ENCODE measurements at places on chromosomes 1 and 21.

- peak; percentile 32 for DNase-seq
These were observed 898 bp downstream of the MFSD2A start for GRCh38 chr1:39955547-39956539.

DNA sequence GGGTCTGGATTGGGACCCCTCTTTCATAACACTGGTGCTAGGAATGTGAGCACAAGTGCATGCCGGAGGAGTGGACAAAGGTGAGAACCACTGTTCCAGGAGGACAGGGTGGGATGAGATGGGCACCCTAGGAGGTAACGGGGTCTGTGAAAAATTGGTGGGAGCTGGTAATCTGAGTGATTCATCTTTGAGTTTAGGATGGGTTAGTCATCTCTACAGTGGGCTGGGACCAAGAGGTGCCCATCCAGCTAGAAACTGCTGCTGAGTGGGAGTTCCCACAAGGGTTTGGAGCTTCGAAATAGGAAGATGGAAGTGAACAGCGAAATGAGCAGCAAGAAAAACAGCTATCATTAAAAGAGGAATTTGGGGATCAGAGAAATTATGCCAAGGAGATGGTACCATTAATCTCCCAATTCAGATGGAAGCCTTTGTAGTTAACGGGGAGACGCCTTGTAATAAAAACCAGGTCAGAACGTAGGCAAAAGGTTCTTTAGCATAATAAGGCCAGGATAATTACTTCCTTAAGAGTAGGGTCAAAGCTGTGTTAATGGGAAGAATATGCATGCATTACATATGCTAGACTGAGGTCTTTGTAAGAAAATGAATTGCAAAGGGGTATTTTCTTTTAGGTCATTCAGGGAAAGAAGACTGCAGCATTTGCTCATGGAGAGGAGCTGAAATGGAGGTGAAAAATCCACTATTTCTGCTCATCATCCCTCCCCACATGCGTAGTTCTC lies 55.5 kb downstream of the OLFML3 start:
- no peak for DNase-seq

GRCh38 chr1:179794669-179795068 lies 51.6 kb downstream of the FAM163A start:
- no peak for DNase-seq

- DNase-seq, result peak; percentile 55
These were observed 93.1 kb upstream of the HAO2 start for GRCh38 chr1:119275145-119276134.

- no peak for DNase-seq
These were observed 178.2 kb downstream of the DSCAM start for GRCh38 chr21:40668555-40669275.

DNA sequence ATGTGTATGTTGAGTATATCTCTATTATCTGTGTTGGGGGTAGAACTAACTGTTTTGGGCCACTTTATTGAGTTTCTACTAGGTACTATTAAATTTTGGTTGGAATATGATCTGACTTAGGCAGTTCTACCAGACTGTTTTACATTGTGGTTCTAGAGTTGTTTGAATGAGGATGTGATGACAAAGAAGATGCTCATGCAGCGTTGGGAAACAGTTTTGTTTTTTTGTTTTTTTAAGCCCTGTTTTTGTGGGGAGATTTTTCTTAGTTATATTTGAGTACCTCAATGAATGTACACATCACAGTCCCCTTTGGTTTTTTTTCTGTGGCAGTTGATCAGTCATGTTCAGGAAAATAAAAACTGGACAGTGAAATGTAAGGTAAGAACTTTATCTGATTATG lies 40.1 kb downstream of the TMED5 start:
- DNase-seq, result no peak

DNA sequence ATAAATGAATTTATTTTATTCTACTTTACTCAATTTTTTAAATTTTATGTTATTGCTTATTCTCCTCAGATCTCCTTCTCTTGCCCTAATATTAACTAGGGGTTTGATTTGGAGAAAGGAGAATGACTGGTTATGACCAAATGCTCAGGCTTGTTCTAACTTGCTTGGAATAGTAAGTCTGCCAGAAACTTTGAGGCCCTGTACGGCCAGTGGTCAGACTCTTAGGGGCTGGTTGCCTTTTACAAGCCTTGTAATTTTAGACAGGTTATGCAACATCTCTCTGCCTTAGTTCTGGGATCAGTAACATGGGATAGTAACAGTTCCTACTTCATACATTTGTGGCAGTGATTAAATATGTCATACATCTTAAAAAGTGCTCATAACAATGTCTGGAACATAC lies 279.5 kb downstream of the DUSP10 start:
- peak; percentile 49 for DNase-seq

- peak; percentile 43 for DNase-seq
These were observed 41.9 kb downstream of the CD34 start for GRCh38 chr1:207868774-207869721.

- peak; percentile 36 for DNase-seq
These were observed 91.6 kb downstream of the RGS7 start for GRCh38 chr1:241265428-241265827.

- DNase-seq, result no peak
These were observed 37.4 kb downstream of the C1orf185 start for GRCh38 chr1:51139474-51139873.

DNA sequence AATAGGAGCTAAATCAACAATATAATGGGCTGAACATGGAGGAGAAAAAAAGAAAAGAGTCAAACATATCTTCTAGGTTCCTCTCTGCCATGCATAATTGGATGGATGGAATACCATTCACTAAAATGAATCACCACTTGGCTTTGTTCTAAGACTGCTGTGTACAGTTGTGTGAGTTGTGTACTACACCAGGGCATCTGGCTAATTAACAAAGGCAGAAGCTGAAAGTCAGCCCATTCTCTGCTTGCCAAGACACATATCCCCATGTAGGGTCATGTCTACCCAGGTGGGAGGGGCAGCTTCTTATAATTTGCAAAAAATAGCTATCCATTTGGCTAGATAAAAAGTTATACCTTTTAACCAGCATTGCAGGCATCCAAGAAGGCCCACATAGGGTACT lies 21.0 kb downstream of the JUN start:
- no peak for DNase-seq

DNA sequence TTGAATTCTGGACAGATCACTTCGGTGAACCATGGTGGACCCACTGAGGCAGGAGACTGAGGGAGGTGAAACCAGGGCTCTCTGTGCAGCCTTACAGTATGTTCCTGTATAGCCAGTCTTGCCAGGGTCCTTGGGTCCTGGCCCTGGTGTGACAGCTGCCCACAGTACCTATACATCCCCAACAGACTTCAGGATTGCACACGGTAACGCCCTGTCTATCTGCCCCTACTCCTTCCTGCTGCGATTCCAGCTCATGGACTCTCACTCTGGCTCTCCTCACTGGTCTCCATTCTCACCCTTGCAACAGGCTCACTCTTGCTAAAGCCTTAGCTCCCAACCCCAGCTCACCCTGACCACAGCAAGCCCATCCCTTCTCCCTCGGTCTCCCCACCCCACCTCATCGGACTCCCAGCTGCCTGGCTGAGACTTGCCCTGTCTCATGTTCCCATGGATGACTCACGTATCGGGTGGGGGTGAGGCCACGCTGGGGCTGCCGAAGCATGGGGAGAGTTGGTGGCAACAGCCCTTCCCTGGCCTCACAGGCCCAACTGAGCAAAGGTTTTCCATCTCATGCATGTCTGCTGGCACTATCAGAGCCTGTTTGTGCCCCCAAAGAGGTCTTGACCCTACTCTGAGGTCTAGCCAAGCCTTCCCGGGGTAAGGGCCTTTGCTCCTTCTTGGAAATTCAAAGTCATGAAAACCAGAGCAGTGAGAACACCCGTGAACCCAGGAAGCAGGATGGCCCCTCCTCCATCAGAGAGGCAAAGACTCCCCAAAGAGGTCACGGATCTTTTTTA lies 7.1 kb downstream of the PHLDA3 start:
- peak; percentile 99 for DNase-seq

GRCh38 chr1:10529091-10529490 lies 54.3 kb downstream of the PEX14 start:
- no peak for DNase-seq

DNA sequence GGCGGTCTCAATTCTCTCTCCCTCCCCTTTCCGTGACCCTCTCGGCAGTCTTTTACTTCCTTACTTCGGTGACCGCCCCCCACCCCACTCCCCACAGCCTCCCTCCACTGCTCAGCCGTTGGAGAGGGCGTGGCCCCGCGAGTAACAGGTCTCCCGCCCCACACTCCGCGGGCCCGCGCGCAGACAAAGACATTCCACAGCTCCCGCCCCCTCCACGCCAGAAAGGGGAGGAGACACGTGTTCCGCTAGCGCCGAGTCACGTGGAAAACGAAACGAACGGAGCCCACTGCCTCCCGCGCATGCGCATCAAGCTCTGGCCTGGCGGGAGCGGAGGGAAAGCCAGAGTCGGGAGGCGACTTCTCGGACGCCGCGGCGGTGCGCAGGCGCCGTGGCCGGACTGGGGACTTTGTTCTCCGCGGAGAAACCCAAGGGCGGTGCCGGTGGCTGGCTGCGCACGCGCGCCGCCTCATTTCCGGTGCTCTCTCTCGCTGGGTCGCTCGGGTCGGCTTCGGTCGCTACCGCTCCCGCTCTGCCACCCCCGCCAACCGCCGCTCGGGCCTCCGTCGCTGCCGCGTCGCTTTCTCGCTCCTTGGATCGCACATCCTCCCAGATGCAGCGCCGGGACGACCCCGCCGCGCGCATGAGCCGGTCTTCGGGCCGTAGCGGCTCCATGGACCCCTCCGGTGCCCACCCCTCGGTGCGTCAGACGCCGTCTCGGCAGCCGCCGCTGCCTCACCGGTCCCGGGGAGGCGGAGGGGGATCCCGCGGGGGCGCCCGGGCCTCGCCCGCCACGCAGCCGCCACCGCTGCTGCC lies at the start of gene KHDRBS1:
TSS of gene KHDRBS1 (plus strand) at position 483 of the 813 bp plus-strand sequence. CDS start at position 611, 128 bp downstream.
- DNase-seq, result peak; percentile 98

DNA sequence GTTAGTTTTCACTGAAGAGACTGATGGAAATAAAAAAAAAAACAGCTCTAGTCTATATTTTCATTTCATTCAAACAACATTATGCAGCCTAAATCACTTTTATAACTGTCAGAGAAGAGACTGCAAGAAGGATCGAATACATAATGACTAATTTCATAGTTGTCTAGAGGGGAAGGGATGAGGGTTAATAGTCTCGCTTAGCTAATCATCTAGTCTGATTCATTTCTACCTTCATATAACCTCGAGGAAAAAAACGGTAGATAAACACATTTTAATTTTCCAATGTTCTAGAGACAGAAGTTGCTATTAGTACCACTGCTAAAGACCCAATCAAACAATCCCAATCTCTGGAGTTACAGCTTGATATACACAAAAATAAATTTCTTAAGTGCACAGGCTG lies 3.5 kb downstream of the FUBP1 start:
- DNase-seq, result no peak

DNA sequence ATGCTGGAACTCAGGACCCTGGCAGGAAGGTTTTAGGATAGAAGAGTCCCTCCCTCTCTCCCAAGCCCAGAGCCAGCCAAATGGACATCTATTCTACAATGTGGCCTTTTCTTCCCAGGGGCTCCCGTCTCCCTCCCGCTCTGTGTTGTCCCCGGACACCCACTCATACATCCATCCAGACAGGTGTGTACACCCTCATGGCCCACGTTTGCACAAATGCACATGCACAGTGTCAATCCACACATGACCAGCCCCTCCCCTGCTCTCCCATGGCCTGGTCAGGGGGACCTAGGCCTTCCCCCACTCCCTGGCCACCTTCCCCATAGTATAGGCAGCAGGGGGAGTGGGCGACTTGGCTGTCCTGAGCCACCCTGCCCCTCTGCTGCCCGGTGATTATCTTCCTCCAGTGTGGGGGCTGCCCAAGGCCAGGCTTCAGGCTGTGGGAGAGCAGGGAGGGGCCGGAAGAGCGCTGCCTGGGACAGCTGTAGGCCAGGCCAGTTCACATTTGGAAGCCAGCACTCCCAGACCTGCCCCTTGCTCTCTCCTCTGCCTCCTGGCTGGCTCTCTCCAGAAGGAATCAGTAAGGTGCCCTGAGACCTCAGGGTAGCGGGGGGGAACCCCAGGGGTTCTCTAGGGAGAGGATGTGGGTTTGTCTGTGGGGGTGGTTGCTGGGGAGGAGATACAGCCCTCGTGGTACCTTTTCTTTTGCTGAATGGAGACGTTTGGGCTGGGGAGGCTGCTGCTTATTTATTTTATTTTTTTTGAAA lies 4.1 kb upstream of the PTPN7 start:
- no peak for DNase-seq

GRCh38 chr1:5847013-5847659 lies 145.1 kb downstream of the NPHP4 start:
- DNase-seq, result peak; percentile 1

- no peak for DNase-seq
These were observed 789.3 kb downstream of the USP25 start for GRCh38 chr21:16519036-16519435.

- peak; percentile 55 for DNase-seq
These were observed 15.7 kb upstream of the GLIS1 start for GRCh38 chr1:53754484-53755312.

GRCh38 chr1:107254306-107254705 lies 113.5 kb downstream of the NTNG1 start:
- no peak for DNase-seq

DNA sequence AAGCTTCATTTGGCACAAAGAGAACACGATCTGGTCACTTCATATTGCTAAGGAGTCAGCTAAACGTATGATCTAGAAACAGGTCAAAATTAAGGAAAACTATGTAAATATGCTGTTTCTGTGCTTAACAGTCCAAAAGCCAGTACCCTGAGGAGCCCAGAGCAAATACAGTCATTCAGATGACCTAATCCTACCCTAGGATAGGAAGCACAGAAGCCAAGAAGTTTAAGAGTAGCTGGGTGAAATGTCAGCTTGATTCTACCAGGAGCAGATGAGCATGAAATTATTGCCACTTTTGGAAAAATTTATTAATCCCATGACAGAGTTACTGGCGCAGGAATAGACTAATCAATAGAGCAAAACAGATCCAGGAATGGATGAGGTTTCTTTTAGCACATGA lies 18.3 kb downstream of the SORT1 start:
- peak; percentile 59 for DNase-seq

DNA sequence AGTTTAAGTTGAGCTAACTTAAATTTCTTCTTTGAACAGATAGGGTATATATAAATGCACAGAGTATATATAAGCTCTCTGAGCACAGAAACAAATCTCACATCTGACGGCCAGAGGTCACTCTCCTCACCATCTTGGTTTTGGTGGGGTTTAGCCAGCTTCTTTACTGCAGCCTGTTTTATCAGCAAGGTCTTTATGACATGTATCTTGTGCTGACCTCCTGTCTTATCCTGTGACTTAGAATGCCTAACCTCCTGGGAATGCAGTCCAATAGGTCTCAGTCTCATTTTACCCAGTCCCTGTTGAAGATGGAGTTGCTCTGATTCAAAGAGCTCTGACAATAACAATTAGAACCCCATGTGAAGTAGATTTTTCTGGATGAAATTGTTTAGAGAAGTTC lies 1.6 kb upstream of the MOV10 start:
- DNase-seq, result no peak
